ENCODE measurements at places on chromosomes 2 and 18. TPM values are rescaled to one million over a fixed set of nuclear protein-coding genes. Genes with fewer than 3 reads are reported as not detected.

Gene FAM228A
- 0.86 TPM for polyA plus RNA-seq

GRCh38 chr2:37471994-37472393, 127.6 kb downstream of the QPCT start:
- no peak for DNase-seq

Gene NDC80
- 5.6 TPM for polyA plus RNA-seq

- DNase-seq = no peak
These were observed 4.4 kb upstream of the DSC3 start for GRCh38 chr18:31046916-31047315.

GRCh38 chr18:8249811-8250210, 359.4 kb upstream of the RAB12 start:
- no peak for DNase-seq

Gene RGPD3
- polyA plus RNA-seq = not detected

DNA sequence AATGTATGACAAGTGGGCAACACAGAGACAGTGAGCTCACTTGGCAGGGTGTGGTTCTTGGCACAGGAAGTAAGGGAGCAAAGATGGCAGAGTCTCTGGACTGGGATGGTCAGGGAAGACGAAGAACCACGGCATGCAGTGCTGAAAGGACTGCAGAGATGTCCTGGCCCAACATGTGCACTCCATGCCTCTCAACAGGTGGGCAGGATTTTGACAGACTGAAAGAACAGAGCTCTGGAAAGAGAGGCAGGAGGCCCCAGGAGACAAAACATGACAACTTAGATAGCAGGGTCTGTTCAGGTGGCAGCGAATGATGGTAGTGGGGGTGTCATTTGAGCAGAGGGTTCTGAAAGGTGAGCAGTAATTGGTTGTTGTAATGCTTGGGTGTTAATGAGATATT, 180.3 kb downstream of the FHOD3 start:
- DNase-seq = no peak

DNA sequence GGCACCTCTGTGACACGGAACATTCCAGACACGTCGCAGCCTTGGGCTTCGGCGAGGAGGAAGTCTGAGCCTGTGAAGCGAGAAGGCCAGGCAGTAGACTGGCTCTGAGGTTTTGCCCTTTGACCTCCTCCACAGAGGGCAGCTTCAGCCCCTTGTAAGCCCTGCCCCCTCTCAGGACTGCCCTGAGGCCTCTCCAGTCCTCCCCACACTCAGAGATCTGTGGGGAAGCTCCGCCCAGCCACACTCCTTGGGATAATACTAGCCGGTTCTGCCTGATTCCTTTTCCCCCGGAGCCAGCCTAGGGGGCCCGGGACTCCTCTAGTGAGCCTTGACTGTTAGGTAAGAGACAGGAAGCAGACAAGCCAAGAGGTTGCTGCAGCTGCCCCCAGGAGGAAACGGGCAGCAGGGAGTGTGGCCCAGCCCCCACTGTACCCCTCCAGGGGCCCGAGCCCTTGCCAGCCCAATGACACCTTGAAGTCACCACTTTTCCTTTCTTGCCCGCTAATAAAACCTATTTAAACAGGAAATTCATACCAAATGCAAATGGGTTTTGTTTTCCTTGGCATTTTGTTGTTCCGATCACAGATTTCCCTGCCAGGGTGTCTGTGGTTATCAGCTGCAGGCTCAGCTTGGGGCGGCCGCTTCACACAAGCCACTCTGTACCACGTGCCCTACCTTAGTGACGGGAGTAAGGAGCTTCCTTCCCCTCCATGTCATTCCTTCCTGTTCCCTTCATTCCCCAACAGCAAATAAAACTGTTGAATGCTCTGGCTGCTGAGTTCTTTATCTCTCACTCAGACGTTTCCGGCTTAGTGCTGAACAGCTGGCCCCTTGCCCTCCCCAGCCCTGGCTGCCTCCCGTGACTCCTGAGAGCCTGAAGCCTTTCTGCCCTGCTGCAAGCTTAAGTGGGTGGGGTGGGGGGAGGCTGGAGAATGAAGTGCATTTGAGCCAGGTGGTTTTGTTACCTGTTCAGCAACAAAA, 124.7 kb downstream of the CABLES1 start:
- DNase-seq = peak; percentile 89

DNA sequence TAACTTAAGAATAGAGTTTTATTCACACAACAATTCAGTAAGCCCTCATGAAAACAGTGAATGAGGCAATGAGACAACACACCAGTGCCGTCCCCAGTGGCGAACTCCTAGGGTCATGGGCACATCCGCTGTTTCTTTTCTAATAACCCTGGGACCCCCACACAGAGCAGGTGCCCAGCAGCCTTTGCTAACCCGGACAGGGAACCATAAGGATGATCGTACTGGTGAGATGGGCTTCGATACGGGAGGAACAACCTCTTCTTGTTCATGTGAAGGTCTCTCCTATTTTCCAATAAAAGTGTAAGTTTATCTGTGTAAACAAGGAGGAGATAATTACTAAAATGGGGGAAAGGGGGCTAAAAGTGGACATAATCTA, 97.4 kb upstream of the MGAT4A start:
- no peak for DNase-seq

DNA sequence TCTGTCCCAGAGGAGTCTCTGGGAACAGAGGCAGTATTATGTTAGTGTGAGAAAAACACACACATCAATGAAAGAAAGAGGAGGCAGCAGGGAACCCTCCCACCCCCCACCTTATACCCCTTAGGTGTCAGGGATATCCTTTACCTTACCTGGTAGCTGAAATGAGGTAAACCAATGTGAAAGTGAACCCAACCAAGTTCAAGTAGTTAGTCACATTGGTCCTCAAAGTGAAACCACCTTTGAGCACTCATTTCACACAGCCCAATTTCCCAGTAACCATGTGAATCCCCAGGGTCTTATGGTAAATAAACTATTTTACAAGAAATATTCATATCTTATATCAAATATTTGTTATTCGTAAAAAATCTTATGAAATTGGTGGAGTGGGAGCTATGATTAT, 377.8 kb downstream of the LRATD1 start:
- no peak for DNase-seq

GRCh38 chr2:220503431-220503830, 876.0 kb downstream of the SLC4A3 start:
- DNase-seq = no peak

DNA sequence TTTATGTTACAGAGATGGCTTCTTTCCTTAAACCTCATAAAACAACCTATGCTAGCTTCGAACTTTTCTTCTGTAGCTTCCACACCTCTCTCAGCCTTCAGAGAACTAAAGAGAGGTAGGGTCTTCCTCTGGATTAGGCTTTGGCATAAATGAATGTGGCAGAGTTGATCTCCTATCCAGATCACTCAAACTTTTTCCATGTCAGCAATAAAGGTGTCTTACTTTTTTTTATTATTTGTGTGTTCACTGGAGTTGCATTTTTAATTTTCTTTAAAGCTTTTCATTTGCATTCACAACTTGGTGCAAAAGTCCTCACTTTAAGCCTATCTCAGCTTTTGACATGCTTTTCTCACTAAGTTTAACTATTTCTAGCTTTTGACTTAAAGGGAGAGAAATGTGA, 66.0 kb downstream of the LANCL1 start:
- DNase-seq = no peak

DNA sequence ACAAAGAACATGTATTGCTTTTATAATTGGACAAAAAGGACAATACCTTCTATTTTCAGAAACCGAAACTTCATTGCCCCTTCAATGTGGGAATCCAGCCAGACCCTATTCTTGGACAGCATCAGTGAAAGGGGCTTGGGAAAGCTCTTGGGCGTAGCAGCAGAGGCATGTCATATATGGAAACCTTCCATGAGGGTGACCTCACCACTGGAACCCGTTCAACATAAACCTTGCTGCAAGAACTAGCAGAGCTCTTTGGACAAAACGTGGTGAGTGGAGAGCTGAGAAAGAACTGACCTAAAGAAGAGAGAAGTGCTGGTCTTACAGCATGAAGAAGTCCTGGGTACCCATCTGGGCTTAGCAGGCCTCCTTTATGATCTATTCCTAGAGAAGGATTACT, 22.7 kb upstream of the ACTG2 start:
- peak; percentile 27 for DNase-seq

Gene MAP2
- 5.8 TPM for polyA plus RNA-seq

DNA sequence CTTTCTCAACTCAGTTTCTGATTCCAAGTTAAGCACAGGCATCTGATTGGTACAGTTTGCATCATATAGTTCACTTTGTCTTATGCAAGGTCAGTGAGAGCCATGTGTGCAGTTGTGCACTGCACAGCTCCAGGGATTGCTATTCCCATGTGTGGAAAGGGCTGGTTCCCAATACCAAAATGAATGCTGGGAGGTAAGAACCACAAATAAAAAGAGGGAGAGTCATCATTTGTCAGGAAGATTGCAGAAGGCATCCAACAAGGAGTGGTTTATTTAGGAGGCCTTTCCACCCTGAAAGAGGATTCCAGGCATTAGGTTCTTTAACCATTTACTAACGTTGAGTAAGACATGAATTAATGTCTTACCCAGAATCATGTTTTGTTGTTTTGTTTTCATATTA, 141.2 kb upstream of the ST6GAL2 start:
- DNase-seq = no peak

GRCh38 chr2:101622210-101623030, 75.1 kb upstream of the MAP4K4 start:
- DNase-seq = no peak

- no peak for DNase-seq
These were observed 220.8 kb downstream of the MYCN start for GRCh38 chr2:16161085-16161565.

GRCh38 chr2:134249755-134250154, 4.1 kb upstream of the MGAT5 start:
- DNase-seq = no peak

DNA sequence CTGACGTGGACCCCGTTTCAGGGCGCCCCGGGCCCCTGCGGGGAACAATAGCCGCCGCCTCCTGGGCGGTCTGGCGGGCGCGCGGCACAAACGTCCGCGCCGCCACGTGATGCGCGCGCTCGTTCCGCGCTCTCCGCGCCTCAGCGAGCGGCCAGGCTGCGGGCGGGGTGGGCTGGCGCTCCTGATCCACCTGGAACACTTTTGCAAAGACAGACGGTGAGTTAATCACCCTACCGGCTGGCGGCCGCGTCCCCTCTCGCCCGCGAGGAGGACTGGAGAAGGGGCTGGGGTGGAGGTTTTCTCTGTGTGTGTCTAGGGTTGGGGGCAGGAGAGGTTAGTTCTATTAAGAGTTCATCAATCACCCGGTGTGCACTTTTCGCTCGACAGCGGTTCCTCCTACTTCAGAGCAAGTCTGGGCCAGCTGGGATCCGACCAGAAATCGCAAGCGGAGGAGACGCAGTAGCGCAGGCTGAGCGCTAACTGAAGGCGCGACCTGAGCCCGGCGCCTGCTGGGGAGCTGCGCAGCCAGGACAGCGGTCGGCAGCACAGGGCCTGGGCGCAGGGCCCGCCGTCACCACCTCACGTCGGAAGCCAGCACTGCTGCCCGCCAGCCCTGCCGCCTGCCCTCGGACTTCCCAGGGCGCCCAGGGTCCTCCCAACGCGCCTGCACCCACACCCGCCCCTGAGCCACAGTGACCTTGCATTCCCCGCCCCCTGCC, 10.3 kb upstream of the HOXD1 start:
- no peak for DNase-seq

Gene ELOA2
- not detected for polyA plus RNA-seq

Gene SDC1
- polyA plus RNA-seq = 84.1 TPM

GRCh38 chr2:14524041-14524802, 108.3 kb upstream of the LRATD1 start:
- no peak for DNase-seq

DNA sequence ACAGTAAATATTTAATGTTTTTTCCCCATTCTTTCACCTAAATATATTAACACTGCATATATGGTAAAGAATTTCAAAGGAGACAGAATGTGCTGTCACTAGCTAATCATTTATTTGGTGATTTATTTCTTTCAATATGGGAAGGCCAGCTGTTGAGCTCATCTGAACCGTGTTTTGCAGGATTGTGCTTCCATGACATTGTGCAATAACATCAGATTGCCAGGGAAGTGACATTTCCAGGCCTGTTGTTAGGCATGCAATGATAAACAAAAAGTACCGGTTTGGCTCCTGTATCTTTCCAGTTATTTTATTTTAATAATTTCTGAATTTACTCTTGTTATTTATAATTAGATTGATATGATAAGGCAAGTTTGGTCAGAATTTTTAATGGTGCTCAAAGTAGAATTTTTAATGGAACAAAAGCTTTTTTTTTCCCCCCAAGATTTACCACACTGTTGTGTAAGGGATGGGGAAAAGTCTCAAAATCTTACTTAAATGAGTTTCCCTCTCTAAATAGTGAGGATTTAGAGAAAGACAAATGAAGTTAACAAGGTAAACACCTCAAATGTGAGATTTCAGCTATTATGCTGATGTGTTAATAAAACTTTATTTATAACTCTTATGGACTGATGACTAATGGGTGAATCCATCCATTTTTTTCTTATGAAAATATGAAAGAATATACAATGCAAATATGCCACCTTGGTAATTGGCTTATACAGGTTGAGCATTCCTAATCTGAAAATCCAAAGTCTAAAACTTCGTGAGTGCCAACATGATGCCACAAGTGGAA, 52.7 kb downstream of the MALT1 start:
- no peak for DNase-seq

Gene NR4A2
- 5.8 TPM for polyA plus RNA-seq

DNA sequence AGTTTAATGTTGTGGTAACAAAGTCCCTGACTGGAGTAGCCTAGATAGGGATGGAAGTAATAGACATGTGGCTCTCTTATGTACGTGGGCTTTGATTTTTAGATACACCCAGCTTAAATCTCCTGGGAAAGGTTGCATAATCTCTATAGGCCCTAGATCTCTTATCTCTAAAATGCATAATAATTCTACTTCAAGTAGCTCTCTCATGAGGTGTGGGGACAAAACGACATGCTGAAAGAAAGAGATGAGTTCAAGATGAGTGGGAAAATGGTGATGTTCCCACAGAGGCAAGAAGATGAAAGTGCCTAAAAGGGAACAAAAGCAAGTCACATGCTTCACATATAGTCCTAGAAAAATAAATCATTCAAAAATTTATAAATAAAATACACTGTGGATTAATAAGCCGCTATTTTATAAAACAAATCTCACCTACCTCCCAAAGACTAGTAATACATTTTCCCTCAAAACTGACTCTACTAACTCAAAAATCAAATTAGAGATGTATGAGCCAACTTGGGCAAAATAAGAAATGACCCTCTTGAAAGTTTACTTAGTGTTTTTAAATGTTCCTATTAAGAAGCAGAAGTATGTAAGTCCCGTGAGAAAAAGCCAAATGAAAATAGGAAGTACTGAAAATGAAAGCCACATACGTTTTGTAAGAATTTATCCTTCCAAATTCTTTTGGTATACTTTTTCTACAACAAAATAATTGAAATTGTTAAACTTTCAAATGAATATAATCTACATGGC, 148.2 kb upstream of the ITGA4 start:
- DNase-seq = no peak

- no peak for DNase-seq
These were observed 63.9 kb upstream of the CREB1 start for GRCh38 chr2:207465894-207466293.

Gene ALPG
- polyA plus RNA-seq = 0.08 TPM

GRCh38 chr18:25449046-25449445, 97.1 kb upstream of the ZNF521 start:
- no peak for DNase-seq

DNA sequence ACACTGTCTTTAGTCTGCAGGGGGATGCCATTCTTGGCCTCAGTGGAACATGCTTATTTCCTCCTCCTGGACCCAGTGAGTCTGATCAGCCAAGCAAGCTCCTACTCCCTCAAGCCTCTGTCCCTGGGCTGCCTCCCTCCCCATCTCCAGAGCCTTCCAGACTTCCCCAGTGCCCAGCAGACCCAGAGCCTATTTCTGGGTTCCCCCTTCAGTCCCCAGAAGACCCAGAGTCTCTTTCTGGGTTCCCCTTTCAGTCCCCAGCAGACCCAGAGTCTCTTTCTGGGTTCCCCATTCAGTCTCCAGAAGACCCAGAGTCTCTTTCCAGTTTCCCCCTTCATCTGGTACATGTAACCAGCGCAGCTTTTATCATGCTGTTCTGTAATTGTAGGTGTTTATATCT, 17.0 kb upstream of the PKDCC start:
- DNase-seq = no peak

Measured in hepatocyte (in vitro differentiated cells).